ENCODE measurements at places on chromosomes 7 and 10.

DNA sequence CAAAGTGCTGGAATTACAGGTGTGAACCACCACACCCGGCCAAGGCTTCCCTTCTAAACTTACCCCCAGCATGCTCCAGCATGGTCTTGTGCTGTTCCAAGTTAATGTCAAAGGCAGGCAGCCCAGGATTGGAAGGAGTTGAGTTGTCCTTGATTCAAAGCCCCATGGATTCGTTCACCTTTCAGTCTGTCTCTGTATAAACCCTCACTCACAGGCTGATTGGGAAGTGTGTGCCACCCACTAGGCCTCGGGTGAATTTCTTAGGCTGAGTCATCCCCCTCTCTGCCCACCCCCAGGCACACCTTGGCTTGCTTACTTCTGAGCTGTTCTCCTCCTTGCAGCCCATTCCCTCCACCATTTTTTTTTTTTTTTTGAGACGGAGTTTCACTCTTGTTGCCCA lies 13.3 kb upstream of the PRDX3 start:
- DNase-seq = no peak

- DNase-seq = no peak
Observed at GRCh38 chr7:16933296-16934279, 51.8 kb upstream of the AGR3 start.

DNA sequence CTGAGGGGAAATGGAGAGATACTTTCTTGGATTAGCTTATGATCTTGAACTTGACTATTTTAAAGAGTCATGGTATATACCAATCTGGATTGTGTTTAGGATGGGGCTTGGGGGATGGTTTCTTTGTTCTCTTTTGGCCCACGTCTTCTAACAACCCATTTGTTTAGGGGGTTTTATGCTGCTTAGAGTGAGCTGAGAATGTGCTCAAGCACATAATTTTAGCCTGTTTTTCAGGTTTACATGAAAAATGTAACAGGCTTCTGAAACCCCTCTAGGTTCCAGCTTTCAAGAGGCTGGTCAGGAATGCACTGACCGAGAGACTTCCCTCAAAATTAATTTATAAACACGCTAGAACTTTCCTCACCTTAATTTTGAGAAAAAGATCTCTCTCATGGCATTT lies 94.3 kb downstream of the AUTS2 start:
- no peak for DNase-seq

GRCh38 chr7:27576360-27576944 lies 86.2 kb downstream of the HIBADH start:
- DNase-seq = no peak

GRCh38 chr7:18289788-18290187 lies 205.8 kb upstream of the HDAC9 start:
- no peak for DNase-seq

DNA sequence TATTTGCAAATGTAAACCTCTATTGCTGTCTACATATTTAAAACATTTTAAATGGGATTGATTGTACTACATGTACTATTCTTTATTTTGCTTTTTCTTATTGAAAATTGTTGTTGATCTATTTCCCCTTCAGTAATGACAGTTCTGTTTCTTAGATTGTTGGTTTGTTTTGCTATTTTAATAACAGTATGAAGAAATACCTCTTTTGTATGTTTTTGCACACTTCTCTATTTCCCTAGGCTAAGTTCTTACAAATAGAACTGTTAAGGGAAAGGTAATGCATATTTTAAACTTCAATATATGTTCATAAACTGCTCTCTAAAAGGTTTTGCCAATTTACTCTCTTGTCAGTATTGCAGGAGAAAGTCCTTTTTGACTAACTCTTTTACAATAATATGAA lies 195.0 kb upstream of the PRPS1L1 start:
- no peak for DNase-seq

DNA sequence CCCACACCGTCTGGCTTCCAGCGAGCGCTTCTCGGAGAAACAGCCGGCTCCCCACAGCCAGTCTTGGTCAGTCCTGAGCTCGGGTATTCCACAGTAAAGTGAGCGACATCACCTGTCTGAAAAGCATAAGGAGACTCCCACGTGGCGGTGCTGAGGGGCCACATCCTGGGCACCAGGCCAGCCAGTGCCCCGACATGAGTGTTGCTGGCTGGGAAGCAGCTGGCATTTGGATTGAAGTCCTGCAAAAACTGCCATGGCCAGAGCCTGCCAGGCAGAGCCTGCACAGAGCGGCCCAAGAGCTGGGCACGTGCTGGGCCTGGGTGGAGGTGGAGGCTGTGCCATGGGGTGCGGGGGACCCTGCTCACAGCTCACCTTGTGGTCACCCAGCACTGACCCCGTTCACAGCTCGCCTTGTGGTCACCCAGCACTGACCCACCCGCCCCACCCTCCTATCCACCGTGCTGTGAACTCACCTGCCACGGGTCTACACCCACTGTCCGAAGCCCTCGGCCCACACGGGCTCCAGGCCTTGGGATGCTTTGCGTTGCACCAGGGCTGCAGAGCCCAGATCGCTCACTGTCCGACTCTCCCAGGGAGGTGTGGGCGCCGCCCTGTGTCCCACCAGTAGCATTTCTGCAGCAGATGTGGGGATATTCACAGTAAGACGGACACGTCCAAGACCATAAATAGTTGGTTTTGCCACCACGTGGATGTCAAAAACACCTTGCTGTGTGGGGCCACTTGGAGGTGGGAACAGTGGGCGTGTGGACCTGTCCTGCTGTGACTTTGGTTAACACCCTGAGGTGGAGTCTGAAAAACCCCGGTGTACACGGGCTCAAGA lies 48.8 kb downstream of the PITRM1 start:
- peak; percentile 64 for DNase-seq

DNA sequence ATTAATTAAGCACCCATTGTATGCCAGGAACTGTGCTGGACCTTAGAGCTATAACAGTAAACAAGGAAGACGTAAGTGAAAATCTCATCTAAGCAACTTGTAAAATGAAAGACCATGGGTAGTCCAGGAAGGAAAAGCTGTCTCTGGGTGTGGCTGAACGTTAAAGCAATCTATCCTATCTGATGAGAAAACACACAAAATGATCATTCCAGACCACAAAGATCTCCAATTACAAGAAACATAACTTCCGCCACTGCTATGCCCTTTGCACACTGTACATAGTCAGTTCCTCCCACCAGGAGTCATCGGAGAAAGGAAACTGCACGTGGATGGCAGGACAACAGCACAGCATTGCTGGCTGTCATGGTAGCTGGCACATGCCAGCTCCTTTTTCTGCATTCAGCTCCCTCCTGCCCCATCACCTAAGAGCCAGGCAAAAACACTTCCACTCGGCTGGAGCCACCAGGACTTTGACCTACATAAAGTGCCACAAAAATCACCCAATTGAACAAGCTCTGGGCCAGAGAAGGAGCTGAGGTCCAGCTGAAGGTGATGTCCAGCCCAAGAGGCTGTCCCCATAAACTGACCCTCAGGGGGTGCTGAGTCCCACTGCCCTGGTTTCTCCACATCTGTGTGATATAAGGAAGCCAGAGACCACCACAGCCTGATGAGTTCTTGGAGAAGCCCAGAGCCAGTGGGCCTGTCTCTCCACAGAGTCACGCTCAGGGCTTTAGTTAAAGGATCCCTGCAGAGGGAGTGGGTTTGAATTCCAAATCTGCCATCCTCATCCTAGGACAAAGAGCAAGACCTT lies 56.4 kb downstream of the STEAP1B start:
- DNase-seq = no peak

DNA sequence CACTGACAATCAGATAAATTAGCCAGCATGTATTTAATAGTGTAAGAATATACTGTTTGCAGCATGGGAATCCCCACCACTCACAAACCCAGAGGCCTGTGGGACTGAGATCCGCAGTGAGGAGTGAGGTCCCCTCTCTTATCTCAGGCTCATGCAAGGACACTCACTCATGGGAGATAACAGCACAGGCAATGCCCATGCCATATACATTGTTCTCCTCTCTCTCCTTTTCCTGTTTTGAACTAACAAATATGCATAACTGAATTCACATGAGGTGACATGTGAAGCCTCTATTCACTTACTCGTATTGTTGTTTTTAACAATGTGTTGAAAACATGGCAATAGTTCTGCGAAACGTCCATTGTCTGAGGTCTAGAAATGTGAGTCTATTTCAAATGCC lies 230.5 kb downstream of the ARHGAP21 start:
- DNase-seq = no peak

Measured in left ventricle myocardium inferior (tissue), 1 donor.